ENCODE measurements at places on chromosomes 6 and 20. TPM values are rescaled to one million over a fixed set of nuclear protein-coding genes. Genes with fewer than 3 reads are reported as not detected.

Gene PRR18
- total RNA-seq = 5.3 TPM

Gene C6orf58
- total RNA-seq = not detected

DNA sequence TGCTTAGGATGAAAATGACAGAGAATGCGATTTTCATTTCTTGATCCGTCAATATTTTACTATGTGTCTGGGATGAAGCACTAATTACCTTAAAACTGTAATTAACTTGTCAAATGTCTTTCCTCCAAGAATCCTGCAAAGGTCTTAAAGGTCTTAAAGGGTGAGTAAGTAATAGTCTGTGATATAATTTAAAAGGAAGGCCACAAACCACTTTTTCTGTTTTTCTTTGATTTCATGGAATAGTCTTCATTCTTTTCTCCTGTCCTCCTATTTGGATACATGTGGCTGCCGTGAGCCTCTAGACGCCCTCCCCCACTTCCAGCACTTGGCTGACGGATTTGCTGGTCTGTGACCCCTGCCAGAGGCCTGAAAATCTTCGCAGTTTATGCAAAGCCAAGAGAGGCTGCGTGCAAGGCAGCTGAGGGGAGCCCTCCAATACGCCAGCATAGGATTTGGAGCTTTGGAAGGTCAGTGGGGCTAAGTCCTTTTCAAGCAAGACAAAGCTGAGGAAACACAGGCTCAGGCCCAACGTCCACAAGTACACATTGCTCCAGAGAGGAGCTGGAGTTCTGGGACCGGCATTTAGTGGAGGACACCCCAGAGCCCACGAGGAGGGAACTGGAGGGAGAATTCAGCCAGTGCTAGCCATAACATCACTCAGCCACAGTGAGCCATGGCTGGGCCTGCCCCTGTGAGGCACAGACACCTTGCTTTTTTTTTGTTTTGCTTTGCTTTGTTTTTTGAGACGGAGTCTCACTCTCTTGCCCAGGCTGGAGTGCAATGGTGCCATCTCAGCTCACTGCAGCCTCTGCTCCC is 382.6 kb downstream of the SMOC2 start:
- DNase-seq = no peak

- DNase-seq = no peak
Measured at GRCh38 chr6:46898006-46898405, 23.7 kb downstream of the ADGRF5 start.

DNA sequence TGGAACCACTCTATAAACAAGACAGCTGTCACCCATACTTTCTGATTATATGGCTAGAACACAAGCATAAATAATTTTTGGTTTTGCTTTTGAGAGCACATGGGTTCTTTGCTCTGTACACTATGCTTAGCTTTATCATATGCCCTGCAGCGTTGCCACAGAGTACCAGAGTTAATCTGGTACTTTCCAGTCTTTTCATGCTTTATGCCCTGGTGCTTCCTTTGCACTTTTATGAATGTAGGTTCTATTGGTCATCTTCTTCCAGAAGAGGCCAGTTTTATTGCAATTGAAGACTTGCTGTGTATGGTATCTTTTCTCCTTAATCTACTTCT is 20.8 kb downstream of the SHLD1 start:
- DNase-seq = no peak

Gene CRYBG1
- total RNA-seq = 2.4 TPM

Gene BHLHE23
- total RNA-seq = not detected

Gene KCNK16
- not detected for total RNA-seq

DNA sequence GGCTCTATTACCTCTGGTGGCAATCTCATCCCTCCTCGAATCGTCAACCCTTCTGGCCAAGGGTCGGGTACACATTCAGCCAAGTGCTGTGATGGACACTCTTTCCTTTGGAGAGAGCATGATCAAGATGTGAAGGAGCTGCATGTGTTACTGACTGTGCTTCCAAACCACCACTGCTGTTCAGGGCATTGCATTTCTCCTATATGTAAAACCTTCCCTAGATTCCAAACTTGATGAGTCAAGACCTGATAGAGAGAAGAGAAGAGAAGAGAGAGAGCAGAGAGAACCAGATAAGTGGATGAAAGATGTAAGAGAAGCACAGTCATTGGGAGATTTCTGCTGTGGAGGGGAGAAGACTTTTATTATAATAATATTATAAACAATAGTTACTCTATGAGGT is 162.2 kb downstream of the KCNQ5 start:
- no peak for DNase-seq

DNA sequence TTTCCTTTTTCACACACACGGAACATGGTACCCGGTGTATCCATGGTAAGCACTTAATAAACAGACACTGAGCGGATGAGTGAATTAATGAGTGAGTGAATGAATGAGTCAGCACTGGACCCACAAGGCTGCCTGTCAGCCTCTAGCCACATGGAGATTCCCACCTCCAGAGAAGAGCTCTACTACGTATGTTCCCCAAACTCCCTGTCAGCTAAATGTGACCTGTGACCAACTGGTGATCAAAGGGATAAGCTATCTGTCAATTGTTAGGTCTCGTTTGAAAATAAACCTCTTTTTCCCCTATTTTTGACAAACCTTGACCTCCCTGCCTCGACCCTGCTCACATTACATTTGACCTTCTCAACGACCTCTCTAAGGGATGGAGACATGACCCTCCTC is 24.5 kb upstream of the TAF8 start:
- DNase-seq = no peak

GRCh38 chr6:127952176-127952575 is 51.3 kb upstream of the THEMIS start:
- DNase-seq = no peak

- DNase-seq = no peak
Measured at GRCh38 chr6:96631248-96631647, 68.3 kb downstream of the FHL5 start.

- DNase-seq = no peak
Measured at GRCh38 chr6:5998711-5999687, 7.7 kb downstream of the NRN1 start.

Gene KCNK5
- 7.4 TPM for total RNA-seq

DNA sequence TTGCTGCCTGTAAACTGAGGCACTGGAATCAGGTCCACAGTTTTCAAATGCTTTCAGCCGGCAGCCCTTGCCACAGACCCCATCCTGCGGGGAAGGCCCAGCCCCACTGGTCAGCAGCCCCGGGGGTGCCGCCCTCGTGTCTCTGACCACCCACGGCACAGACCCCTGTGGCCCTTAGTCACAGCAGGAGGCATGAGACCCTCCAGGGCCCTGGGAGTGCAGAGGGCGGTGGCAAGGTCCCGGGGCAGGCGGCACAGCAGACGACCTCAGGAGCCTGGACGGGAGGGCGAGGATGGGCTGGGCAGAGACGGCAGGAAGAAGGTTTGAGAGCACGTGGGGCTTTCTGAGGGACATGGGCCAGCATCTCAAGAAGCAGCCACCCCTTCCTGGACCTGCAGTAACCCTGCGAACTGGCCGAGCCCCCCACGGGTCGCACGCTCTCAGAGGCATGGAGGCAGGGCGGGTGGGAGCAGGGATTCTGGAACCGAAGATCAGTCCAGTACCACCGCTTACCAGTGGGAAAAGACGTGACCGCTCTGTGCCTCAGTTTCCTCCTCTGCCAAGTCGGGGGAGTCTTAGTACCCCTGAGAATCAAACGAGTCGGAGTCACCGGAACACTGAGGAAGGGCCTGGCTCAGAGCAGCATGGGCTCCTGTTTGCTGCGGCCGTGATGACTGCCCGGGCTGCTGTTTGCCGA is 140.7 kb downstream of the TAF4 start:
- DNase-seq = no peak

DNA sequence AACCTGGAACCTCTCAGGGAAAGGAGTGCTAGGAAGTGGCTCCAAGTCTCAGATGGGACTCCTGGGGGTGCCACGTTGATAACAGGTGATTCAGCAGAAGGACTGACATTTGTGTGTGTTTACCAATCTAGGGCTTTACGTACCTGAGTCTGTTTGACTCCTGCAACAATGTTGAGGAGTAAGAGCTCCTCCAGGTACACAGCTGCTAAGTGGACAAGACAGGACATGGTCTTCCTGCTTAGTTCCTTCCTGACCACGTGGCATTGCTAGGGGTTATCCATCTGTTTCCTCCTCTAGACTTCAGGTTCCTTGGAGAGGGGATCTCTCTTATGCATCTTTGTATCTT is 164.5 kb upstream of the SLC24A3 start:
- no peak for DNase-seq

GRCh38 chr6:12916420-12917136 is 200.0 kb downstream of the PHACTR1 start:
- no peak for DNase-seq

Gene COL19A1
- 6.7 TPM for total RNA-seq

Data from spinal cord (tissue), 10 donors.